ENCODE measurements at places on chromosomes 12 and 14.

GRCh38 chr14:59306775-59307174 is 118.3 kb downstream of the DAAM1 start:
- no peak overlapping the region for H3K27ac ChIP-seq
- no peaks in the 10 kb centered on the region for H3K27me3 ChIP-seq
- peaks cover 2% of the 10 kb centered on the region for H3K4me1 ChIP-seq
- H3K36me3 ChIP-seq, result no peaks in the 10 kb centered on the region
- no peak overlapping the region for H3K4me3 ChIP-seq

- no peak overlapping the region for H3K4me3 ChIP-seq
- H3K36me3 ChIP-seq, result no peaks in the 10 kb centered on the region
- no peaks in the 10 kb centered on the region for H3K27me3 ChIP-seq
These were observed 27.8 kb upstream of the BCDIN3D start for GRCh38 chr12:49870501-49871262.

GRCh38 chr12:91072931-91073330 is 15.1 kb upstream of the KERA start:
- no peak for DNase-seq
- H3K27ac ChIP-seq, result no peak overlapping the region
- H3K36me3 ChIP-seq, result no peaks in the 10 kb centered on the region
- no peak overlapping the region for H3K4me3 ChIP-seq

DNA sequence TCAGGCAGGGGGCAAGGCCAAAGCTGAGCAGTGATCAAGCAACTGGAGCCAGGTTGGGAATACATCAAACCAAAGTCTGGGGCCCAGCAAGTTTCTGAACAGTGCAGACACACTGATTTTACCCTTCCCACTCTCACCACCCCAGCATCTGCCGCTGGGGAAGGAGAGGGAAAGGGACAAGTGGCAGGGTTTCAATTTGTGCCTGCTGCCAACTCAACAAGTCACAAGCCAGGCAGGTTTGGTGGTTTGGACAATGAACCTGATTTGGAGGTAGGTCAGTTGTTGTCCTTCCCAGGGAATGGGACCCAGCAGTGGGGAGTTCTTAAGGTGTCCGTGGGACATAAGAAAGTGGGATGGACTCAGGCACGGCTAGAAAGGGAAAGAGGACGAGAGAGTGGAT is 151.9 kb upstream of the NOS1 start:
- H3K27ac ChIP-seq, result no peak overlapping the region
- H3K4me1 ChIP-seq, result peaks cover 2% of the 10 kb centered on the region
- no peak overlapping the region for H3K4me3 ChIP-seq
- H3K27me3 ChIP-seq, result peaks cover 3% of the 10 kb centered on the region

GRCh38 chr14:48598458-48598857 is 923.1 kb upstream of the MDGA2 start:
- no peak overlapping the region for H3K4me3 ChIP-seq
- H3K36me3 ChIP-seq, result no peaks in the 10 kb centered on the region
- no peak for DNase-seq
- no peak overlapping the region for H3K27ac ChIP-seq

DNA sequence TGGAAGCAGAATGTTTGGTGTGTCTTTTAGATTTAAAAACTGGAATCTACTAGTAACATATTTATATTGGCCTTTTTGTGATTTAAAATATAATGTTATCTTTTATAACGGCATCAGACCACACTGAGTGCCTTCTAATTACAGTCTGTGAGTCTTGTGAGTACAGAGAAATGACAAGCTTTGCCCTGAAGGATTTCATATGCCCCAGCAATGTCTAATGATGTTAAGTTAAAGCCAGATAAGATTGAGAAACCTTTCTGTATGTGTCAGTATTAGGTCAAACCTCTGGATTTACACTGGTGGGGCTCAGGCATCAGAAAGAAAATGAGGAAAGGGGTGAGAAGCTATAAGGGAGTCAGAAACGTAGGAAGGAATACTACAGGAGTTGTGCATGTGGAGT is 25.2 kb downstream of the PLEKHA5 start:
- H3K27me3 ChIP-seq, result no peaks in the 10 kb centered on the region
- no peak overlapping the region for H3K4me3 ChIP-seq
- no peak for DNase-seq
- H3K27ac ChIP-seq, result no peak overlapping the region

DNA sequence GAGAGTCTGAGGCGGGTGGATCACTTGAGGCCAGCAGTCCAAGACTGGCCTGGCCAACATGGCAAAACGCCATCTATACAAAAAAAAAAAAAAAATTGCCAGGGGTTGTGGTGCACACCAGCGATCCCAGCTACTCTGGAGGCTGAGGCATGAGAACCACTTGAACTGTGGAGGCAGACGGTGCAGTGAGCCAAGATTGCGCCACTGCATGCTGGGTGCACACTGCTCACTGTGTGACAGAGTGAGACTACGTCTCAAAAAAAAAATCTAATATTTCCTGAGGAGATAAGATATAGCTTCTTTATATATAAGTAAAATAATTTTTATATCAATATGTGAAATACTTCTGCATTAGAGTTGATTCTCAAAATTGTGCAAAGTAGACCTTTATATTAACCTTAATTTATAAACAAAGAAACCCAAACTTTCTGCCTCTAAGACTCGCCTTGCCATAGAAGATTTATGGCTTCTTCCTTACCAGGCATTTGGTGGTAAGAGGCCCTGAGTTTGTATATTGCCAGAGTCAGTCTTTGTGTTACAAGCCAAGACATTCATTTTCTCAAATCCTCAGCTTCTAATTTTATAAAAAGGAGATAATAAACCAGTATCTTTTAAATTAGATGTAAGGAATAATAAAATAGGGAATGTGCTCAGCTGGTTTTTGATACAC is 1226.7 kb downstream of the FLRT2 start:
- no peak overlapping the region for H3K4me3 ChIP-seq
- no peak for DNase-seq
- no peaks in the 10 kb centered on the region for H3K36me3 ChIP-seq
- no peak overlapping the region for H3K27ac ChIP-seq

DNA sequence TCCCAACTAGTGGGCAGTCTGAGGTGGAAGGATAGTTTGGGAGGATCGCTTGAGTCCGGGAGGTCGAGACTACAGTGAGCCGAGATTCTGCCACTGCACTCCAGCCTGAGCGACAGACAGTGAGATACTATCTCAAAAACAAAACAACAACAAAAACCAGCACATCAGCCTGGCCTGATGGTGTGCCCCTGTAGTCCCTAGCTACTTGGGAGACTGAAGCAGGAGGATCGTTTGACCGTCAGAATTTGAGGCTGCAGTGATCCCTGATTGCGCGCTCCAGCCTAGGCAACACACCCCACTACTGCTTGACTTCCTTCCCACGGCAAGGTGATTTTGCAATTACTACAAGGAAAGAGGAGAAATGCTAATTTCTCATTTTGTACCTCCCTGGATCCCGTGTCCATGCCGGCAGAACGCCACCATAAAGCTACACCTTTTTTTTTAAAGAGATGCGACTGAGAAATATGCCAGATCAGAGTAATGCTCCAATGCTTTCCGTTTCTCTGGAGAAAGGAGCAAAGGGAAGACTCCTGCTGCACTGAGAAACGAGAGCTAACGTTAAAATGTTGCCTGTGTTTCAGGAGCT is 672 bp upstream of the SCFD1 start:
- H3K27me3 ChIP-seq, result no peaks in the 10 kb centered on the region
- peak overlapping the region; percentile 97 for H3K27ac ChIP-seq
- peaks cover 41% of the 10 kb centered on the region for H3K4me1 ChIP-seq
- peak overlapping the region; percentile 97 for H3K4me3 ChIP-seq
- peaks cover 20% of the 10 kb centered on the region for H3K36me3 ChIP-seq
- DNase-seq, result no peak

GRCh38 chr14:65019944-65020566 is 33.4 kb downstream of the FNTB start:
- no peaks in the 10 kb centered on the region for H3K27me3 ChIP-seq
- DNase-seq, result no peak
- H3K4me1 ChIP-seq, result no peaks in the 10 kb centered on the region
- peaks cover 6% of the 10 kb centered on the region for H3K36me3 ChIP-seq

GRCh38 chr12:31387466-31387865 is 61.5 kb upstream of the SINHCAF start:
- no peak overlapping the region for H3K4me3 ChIP-seq
- H3K27ac ChIP-seq, result peak overlapping the region; percentile 65
- no peaks in the 10 kb centered on the region for H3K4me1 ChIP-seq
- no peaks in the 10 kb centered on the region for H3K36me3 ChIP-seq
- DNase-seq, result no peak

DNA sequence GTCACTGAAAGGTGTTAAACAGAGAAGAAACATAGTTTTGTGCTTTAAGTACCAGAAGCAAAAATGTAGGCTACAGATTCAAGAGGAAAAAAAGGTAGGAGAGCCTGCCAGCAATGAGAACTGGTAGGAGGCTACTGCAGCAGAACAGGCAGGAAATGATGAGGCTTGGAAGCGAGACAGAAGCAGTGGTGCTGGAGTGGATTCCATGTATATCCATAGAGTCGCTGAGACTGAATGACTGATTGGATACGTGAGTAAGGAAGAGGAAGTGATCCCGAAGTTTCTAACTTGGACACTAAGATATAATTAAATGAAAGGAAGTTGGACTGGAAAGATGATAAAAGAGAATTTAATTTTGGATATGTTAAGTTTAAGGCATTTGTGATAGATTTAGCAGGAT is 45.0 kb upstream of the CCDC91 start:
- no peak overlapping the region for H3K27ac ChIP-seq
- peaks cover 3% of the 10 kb centered on the region for H3K27me3 ChIP-seq
- H3K4me1 ChIP-seq, result no peaks in the 10 kb centered on the region
- DNase-seq, result no peak

GRCh38 chr12:106146987-106147386 is 8.2 kb upstream of the NUAK1 start:
- no peaks in the 10 kb centered on the region for H3K36me3 ChIP-seq

DNA sequence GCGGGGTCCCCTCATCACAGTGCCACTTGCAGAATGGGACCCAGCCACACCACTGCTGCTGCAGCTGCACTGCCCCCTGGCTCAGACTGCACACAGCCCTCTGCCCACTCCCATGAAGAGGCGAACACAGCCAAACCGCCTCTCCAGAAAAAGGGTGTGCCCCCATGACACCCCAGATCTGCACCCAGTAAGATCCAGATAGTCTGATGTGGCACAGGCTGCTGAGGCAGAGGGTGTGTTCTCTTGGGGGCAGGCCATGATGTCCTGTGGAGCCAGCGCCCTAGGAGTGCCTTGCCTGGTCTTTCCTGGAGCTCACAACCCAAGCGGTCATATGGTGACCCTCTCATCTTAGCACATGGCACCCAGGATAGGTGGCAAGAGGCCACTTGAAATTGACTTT is 44.4 kb downstream of the SLC8B1 start:
- no peak overlapping the region for H3K27ac ChIP-seq
- DNase-seq, result no peak
- no peaks in the 10 kb centered on the region for H3K27me3 ChIP-seq

GRCh38 chr12:102990419-102990818 is 32.9 kb downstream of the ASCL1 start:
- H3K36me3 ChIP-seq, result no peaks in the 10 kb centered on the region
- no peak overlapping the region for H3K4me3 ChIP-seq
- no peak for DNase-seq
- H3K27ac ChIP-seq, result no peak overlapping the region
- no peaks in the 10 kb centered on the region for H3K4me1 ChIP-seq

DNA sequence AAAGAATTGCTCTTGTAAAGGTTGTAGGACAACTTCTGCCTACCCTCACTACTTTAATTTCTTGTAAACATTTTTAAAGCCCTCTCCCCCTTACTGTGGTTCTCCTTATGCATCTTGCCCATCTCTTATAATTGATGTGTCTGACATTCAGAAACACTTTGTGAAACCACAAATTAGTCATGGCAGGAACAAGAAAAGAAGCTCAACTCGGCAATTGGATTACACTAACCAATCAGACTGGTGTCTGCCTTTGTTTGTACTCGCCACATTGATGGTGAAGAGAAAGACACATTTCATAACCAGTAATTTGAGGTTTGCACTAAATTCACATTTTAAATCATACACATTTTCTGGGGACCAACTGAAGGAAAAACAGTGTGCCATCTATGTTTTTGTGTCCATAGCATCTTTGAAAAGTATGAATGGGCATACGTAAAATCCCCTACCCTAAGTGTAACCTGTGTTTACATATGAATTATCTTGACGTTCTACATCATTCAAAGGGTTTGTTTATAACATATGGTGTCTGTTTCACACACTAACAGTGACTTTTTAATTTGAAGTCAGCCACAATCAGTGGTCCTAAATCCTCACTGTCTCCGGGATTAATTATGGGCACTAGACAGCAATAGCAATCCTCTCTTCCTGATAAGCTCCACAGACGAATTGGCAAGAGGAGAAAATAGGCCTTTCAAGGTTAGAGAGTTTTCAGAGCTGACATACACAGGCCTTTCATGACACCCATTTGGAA is 49.9 kb downstream of the OTX2 start:
- no peaks in the 10 kb centered on the region for H3K36me3 ChIP-seq
- no peak overlapping the region for H3K27ac ChIP-seq
- H3K4me1 ChIP-seq, result no peaks in the 10 kb centered on the region
- peaks cover 27% of the 10 kb centered on the region for H3K27me3 ChIP-seq

DNA sequence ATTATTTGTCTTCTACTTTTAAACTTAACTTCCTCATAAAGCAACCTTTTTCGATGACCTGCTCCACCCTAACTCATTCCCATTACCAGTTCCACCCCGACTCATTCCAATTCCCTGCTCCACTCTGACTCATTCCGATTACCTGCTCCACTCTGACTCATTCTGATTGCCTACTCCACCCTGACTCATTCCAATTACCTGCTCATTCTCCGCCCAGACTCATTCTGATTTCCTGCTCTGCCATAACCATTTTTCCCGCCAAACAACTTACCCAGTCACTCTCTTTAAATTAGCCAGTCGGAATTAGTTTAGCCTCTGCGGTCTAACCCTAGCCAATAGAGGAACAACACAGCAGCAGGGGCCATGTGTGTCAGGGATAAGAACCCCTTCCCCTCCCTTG is 249.1 kb downstream of the DPY19L2 start:
- no peaks in the 10 kb centered on the region for H3K27me3 ChIP-seq
- H3K4me3 ChIP-seq, result no peak overlapping the region

Data from activated naive CD8-positive, alpha-beta T cell treated with anti-CD3 and anti-CD28 coated beads for 36 hours (primary cell).